ENCODE measurements at places on chromosomes 1 and 21.

- no peak for DNase-seq
Measured at GRCh38 chr1:168974611-168975010, 131.9 kb upstream of the ATP1B1 start.

DNA sequence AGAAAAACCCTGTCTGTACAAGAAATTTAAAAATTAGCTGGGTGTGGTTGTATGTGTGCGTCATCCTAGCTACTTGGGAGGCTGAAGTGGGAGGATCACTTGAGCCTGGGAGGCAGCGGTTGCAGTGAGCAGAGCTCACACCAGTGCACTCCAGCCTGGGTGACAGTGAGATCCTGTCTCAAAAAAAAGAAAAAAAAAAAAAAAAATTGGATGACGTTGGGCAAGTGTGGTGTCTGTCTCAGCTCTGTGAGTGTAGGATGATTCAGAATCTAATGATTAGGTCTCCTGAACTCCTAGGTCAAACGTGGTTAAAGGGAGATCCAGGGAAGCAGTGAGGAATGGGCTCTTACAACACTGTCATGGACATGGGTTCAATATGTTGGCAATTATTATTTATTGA lies 435.9 kb downstream of the KIF26B start:
- no peak for DNase-seq

GRCh38 chr1:191709215-191709614 lies 449.0 kb upstream of the RGS18 start:
- DNase-seq, result no peak

GRCh38 chr1:197910120-197910991 lies 6.8 kb upstream of the LHX9 start:
- DNase-seq, result no peak

DNA sequence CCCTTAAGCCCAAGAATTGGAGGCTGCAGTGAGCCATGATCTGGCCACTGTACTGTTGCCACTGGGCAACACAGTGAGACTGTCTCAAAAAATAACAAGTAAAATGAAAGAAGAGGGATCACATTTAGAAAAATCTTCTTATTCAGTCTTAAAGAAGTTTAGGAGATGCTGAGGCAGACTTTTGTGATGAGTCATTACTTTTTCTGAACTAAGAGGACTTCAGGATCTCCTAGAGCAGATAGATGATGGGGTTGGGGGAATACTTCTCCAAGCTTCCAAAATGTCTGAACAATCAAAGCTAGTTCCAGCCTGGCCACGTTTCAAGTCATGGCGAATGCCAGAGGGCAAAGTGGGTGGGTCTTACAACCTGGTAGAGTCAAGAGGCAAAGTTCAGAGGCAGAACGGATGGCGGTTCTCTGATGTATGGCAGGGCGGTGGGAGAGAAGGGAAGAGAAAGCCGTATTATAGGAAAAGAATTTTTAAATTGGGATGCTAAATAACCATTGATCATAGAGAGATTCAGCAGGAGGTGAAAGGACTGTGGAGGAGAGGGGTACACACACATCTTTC lies 2.1 kb upstream of the CIART start:
- no peak for DNase-seq
